ENCODE measurements at places on chromosomes 2 and 18.

GRCh38 chr2:46772500-46772899 lies 143.1 kb downstream of the MCFD2 start:
- no peak overlapping the region for H3K27ac ChIP-seq
- peaks cover 9% of the 10 kb centered on the region for H3K27me3 ChIP-seq
- no peaks in the 10 kb centered on the region for H3K36me3 ChIP-seq
- H3K4me3 ChIP-seq = no peak overlapping the region
- no peaks in the 10 kb centered on the region for H3K4me1 ChIP-seq

GRCh38 chr2:46082531-46083485 lies 214.4 kb upstream of the EPAS1 start:
- H3K4me1 ChIP-seq = peaks cover 10% of the 10 kb centered on the region
- DNase-seq = no peak
- no peaks in the 10 kb centered on the region for H3K27me3 ChIP-seq
- H3K36me3 ChIP-seq = no peaks in the 10 kb centered on the region
- no peak overlapping the region for H3K27ac ChIP-seq

DNA sequence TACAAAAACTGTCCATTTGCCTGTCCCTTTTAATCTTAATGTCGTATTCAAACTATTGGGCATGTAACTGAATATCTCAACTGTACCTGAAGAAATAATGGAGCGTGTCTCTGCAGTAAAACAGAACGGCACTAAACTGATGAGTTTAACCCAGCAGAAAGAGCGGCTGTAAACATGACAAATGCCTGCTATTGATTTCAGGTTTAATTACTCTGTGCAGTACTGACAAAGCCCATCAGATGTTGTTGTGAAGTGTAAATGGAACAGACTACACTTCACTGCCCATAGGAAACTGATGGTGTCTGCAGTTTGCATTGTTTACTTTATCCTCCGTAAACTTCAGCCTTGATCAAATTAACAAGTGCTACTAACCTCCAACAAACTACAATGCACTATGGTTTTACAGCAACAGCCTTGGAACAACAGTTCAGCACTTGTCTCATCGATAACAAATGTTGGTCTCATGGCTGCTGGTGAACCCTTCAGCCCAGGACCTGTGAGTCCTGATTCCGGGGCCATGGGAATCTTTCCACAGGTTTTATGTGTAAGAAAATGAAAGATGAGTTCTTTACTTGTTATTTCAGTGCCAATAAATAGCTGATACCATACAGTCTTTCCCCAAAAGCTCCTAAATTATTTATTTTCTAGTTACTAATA lies 316.5 kb downstream of the CCDC178 start:
- DNase-seq = no peak
- no peak overlapping the region for H3K27ac ChIP-seq
- H3K4me1 ChIP-seq = no peaks in the 10 kb centered on the region

- peaks cover 2% of the 10 kb centered on the region for H3K36me3 ChIP-seq
- no peak overlapping the region for H3K27ac ChIP-seq
- no peaks in the 10 kb centered on the region for H3K27me3 ChIP-seq
- no peak for DNase-seq
Observed at GRCh38 chr2:25545899-25546298, 127.5 kb downstream of the DTNB start.

GRCh38 chr2:3168230-3168891 lies 209.3 kb downstream of the EIPR1 start:
- no peaks in the 10 kb centered on the region for H3K4me1 ChIP-seq
- no peak overlapping the region for H3K4me3 ChIP-seq
- H3K36me3 ChIP-seq = peaks cover 22% of the 10 kb centered on the region
- H3K27me3 ChIP-seq = no peaks in the 10 kb centered on the region
- no peak overlapping the region for H3K27ac ChIP-seq
- no peak for DNase-seq

GRCh38 chr2:229903037-229903436 lies 18.8 kb downstream of the TRIP12 start:
- H3K27ac ChIP-seq = no peak overlapping the region
- peaks cover 11% of the 10 kb centered on the region for H3K4me1 ChIP-seq
- no peak for DNase-seq
- no peak overlapping the region for H3K4me3 ChIP-seq
- H3K27me3 ChIP-seq = no peaks in the 10 kb centered on the region

GRCh38 chr18:71352618-71353017 lies 1063.8 kb downstream of the SOCS6 start:
- H3K4me1 ChIP-seq = no peaks in the 10 kb centered on the region
- H3K27ac ChIP-seq = no peak overlapping the region
- no peak overlapping the region for H3K4me3 ChIP-seq
- H3K27me3 ChIP-seq = no peaks in the 10 kb centered on the region
- H3K36me3 ChIP-seq = no peaks in the 10 kb centered on the region
- DNase-seq = no peak

GRCh38 chr2:223494942-223495341 lies 107.2 kb downstream of the SCG2 start:
- no peak overlapping the region for H3K27ac ChIP-seq
- no peaks in the 10 kb centered on the region for H3K27me3 ChIP-seq
- H3K4me1 ChIP-seq = no peaks in the 10 kb centered on the region

DNA sequence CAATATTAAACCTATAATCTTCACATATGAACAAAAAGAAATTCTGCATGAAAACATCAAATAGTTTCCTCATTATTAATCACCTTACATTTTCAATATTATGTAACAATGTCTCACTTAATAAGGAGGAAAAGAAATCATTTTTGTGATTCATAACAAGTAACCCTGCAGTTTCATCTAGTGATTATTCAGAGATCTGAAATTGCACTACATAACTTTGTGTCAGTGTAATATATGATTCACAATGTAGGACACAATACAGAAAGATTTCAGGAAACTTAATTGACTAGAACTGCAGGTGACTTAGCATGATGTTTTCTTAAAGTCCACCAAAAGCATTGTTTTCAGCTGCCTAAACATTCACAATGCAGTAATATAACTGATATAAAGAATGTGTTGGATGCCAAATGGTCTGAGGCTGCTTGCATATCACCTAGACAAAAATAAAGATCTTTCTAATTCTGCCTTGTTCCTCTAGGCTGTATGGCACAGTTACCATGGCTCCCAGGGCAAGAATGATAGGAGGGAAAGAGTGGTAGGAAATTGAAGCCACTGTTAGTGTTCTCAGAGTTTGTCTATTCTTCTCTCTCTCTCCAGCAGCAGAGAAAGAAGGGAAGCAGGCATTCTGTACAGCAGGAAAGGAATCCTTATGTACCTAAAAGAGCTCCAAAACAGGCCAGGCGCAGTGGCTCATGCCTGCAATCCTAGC lies 366.6 kb downstream of the FSIP2 start:
- no peak overlapping the region for H3K4me3 ChIP-seq
- no peaks in the 10 kb centered on the region for H3K36me3 ChIP-seq
- H3K4me1 ChIP-seq = peaks cover 2% of the 10 kb centered on the region
- DNase-seq = no peak
- no peaks in the 10 kb centered on the region for H3K27me3 ChIP-seq

- no peak overlapping the region for H3K27ac ChIP-seq
- H3K4me3 ChIP-seq = no peak overlapping the region
- no peak for DNase-seq
- H3K36me3 ChIP-seq = no peaks in the 10 kb centered on the region
- H3K27me3 ChIP-seq = peaks cover 19% of the 10 kb centered on the region
- peaks cover 3% of the 10 kb centered on the region for H3K4me1 ChIP-seq
Observed at GRCh38 chr2:127034883-127035611, 71.9 kb downstream of the BIN1 start.

- H3K36me3 ChIP-seq = no peaks in the 10 kb centered on the region
- H3K27me3 ChIP-seq = peaks cover 8% of the 10 kb centered on the region
- H3K4me3 ChIP-seq = no peak overlapping the region
Observed at GRCh38 chr18:54762386-54762785, 65.9 kb upstream of the RAB27B start.

DNA sequence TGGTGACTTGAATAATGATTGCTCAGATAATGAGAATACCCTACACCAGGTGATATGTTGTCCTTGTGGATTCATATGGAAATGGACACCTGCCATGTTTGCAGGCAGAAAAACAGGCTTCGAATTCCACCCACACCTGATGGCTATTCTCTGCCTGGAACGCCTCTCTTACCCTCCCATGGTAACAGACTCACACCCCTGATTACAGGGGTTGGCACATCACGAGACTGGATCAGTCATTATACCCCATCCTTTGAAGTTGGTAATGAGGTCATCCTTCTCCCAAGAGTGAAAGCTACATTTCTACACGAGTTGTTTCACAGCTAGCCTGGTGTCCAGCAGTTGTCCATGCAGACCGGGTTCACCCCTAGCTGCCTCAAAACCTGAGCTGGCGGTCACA lies 71.4 kb upstream of the MBOAT2 start:
- H3K36me3 ChIP-seq = no peaks in the 10 kb centered on the region
- H3K27me3 ChIP-seq = peaks cover 15% of the 10 kb centered on the region
- H3K27ac ChIP-seq = no peak overlapping the region
- H3K4me1 ChIP-seq = no peaks in the 10 kb centered on the region

DNA sequence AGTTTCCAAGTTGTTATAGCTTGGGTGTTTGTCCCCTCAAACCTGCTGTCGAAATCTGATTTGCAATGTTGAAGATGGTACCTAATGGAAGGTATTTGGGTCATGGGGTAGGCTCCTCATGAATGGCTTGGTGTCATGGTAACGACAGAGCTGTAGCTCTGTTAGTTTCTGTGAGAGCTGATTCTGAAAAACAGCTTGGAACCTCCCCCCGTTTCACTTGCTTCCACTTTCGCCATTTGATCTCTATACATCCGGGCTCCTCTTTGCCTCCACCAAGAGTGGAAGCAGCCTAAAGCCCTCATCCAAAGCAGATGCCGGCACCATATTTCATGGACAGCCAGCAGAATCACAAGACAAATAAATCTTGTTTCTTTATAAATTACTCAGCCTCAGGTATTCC lies 1035.1 kb upstream of the SLC39A10 start:
- no peaks in the 10 kb centered on the region for H3K4me1 ChIP-seq
- no peaks in the 10 kb centered on the region for H3K27me3 ChIP-seq
- no peak for DNase-seq
- H3K27ac ChIP-seq = no peak overlapping the region

- no peak for DNase-seq
- H3K4me3 ChIP-seq = no peak overlapping the region
- H3K27ac ChIP-seq = peak overlapping the region; percentile 43
- peaks cover 20% of the 10 kb centered on the region for H3K4me1 ChIP-seq
- H3K36me3 ChIP-seq = no peaks in the 10 kb centered on the region
Observed at GRCh38 chr2:64274399-64275173, 130.4 kb upstream of the PELI1 start.

DNA sequence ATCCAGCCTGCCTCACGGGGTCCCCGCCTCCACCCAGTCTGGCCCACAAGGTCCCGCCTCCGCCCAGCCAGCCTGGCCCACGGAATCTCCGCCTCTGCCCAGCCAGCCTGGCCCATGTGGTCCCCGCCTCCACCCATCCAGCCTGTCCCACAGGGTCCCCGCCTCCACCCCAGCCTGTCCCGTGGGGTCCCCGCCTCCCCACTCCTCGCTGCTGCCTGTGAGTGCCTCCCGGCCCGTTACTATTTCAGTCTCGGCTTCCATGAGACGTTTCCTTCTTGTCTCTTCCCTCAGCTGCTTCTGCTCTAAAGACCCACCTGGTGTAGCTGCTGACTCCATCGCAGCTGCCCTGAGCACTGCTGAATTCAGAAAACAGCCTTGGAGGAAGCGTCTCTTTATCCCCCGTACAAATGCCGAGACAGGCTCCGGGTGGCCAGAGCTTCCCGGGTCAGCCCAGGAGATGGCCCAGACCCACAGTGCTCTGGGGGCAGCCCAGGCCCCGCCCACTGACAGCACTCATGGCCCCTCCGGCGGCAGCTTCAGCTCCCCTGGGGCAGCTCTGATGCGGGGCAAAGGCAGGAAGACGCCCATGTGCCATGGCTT lies 69.8 kb downstream of the NFATC1 start:
- H3K4me3 ChIP-seq = no peak overlapping the region
- H3K4me1 ChIP-seq = peaks cover 4% of the 10 kb centered on the region
- no peaks in the 10 kb centered on the region for H3K27me3 ChIP-seq
- H3K36me3 ChIP-seq = peaks cover 28% of the 10 kb centered on the region
- H3K27ac ChIP-seq = no peak overlapping the region

- H3K4me3 ChIP-seq = no peak overlapping the region
- no peak for DNase-seq
- H3K36me3 ChIP-seq = no peaks in the 10 kb centered on the region
- no peak overlapping the region for H3K27ac ChIP-seq
- H3K27me3 ChIP-seq = no peaks in the 10 kb centered on the region
Observed at GRCh38 chr18:5964996-5965395, 69.7 kb upstream of the TMEM200C start.

GRCh38 chr2:137173463-137173862 lies 408.1 kb downstream of the THSD7B start:
- no peak for DNase-seq
- H3K4me1 ChIP-seq = no peaks in the 10 kb centered on the region
- no peaks in the 10 kb centered on the region for H3K27me3 ChIP-seq
- H3K27ac ChIP-seq = no peak overlapping the region

DNA sequence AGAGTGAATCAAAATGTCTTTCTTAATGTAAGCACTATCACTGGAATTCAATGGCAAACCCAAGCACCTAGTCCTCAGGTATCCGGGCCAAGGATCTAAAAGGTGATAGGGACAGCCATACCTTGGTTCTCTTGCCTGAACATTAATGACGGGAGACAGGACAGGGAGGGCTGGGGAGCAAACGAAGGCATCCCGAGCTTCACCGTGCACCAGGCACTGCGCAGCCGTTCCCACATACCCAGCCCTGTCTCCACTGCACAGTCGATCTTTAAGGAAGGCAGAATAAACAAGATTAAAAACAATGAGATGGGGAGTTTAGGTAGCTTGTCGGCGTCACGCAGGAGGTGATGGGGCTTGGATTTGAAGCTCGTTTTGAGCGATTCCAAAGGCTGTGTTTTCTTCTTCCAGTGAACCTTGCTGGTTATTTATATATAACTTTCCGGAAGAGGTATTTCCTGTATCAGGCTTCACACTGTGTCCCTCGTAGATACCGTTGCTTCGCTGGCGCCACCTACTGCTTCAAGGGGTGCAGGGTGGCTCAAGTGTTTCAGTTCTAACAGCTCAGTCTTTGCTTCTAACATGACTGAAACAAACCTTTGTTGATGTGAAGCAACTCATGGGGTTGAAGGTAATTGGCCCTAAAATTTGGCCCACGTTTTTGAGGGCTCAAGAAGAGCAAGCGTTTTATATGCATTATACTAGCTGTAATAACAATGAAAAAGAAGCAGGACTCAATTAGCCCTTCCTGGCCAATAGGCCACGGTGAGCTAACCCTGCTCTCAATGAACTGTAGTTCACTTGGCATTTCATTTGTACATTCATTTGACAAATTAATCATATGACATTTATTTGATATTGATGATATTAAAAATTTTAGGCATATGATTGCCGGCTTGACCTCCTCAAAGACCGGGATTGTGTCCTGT lies 77.4 kb downstream of the DCDC2C start:
- H3K27me3 ChIP-seq = peaks cover 36% of the 10 kb centered on the region
- H3K27ac ChIP-seq = peak overlapping the region; percentile 3

GRCh38 chr2:203565076-203565475 lies 30.0 kb upstream of the RAPH1 start:
- H3K4me3 ChIP-seq = no peak overlapping the region
- DNase-seq = no peak
- H3K27me3 ChIP-seq = peaks cover 14% of the 10 kb centered on the region
- no peaks in the 10 kb centered on the region for H3K4me1 ChIP-seq

- no peaks in the 10 kb centered on the region for H3K36me3 ChIP-seq
- DNase-seq = no peak
- H3K4me1 ChIP-seq = no peaks in the 10 kb centered on the region
- no peaks in the 10 kb centered on the region for H3K27me3 ChIP-seq
Observed at GRCh38 chr2:209937893-209938292, 64.5 kb upstream of the RPE start.

Data from activated naive CD4-positive, alpha-beta T cell treated with anti-CD3 and anti-CD28 coated beads, Interleukin-2, amount 10 ng/mL, durations not matched to agents 7 days and 5 days (primary cell).